CD4-positive, alpha-beta T cell treated with Interleukin-4 for 1 hour (primary cell): ENCODE measurements at places on chromosomes 12 and 14.

- no peak for DNase-seq
These were observed 2.1 kb downstream of the SLC39A2 start for GRCh38 chr14:21001218-21001617.

GRCh38 chr12:102374190-102374589 is 106.2 kb downstream of the IGF1 start:
- DNase-seq = no peak

GRCh38 chr14:64478634-64479250 is 13.4 kb downstream of the AKAP5 start:
- no peak for DNase-seq

DNA sequence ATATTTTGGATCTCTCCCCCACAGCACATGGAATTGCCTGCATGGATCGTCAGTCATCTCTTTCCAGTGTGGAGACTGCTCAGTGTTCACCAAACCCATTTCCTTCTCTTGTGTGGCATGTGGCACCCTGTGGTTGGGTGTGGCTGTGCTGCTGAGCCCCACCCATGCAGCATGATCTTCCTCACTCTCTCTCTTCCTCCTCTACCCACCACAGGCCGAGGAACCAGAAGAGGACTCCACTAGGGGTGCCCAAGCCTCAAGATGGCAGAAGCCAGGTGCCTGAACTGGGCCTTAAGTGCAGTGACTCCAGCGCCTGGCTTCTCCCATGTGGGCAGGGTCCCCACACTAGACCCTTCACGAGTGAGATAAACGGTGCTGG is 66.8 kb upstream of the GPR68 start:
- DNase-seq = peak; percentile 75

GRCh38 chr14:68576496-68577244 is 216.2 kb downstream of the ZFP36L1 start:
- no peak for DNase-seq

GRCh38 chr12:117313926-117314325 is 47.5 kb downstream of the NOS1 start:
- DNase-seq = no peak

DNA sequence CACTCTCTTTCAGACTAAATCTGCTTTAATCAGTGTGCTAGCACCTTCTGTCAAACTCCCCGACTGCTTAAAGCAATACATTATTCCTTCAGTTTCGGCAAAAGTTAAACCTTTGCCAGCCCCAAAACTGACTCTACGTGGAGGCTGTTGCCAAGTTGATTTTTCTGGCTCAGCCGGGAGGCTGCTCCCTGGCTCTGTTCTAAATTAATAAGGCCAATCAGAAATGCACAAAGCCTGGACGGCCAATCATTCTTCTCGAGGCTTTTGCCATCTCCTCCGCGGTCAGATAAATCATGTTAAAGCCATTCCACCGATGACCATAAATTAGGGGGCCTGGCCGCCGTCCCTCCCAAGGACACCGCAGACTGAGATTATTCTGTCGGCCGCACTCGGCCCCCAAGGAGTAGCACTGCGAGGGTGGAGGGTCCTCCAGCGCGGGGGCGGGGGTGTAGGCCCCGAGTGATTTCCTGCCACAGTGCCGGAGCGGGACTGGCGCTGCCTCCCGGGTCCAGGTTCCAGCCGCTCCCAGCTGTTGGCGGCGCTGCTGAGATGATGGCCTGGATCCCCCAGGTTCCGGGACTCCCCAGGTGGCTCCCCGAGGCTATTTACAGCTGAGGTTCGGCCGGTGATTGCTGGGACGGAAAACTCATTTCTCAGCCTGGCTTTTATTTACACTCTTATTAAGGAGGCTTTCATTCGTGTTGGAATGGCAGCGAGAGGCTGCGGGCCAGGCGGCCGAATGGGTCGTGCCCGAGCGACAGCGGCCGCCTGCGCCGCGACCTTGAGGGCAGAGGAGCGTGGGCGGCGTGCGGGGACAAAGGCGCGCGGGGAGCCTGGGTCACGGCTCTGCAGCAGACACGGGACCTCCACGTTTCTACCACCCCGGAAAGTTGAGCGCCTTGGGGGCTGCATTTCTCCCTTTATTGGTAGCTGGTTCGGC is 165.1 kb downstream of the MON2 start:
- DNase-seq = peak; percentile 12

DNA sequence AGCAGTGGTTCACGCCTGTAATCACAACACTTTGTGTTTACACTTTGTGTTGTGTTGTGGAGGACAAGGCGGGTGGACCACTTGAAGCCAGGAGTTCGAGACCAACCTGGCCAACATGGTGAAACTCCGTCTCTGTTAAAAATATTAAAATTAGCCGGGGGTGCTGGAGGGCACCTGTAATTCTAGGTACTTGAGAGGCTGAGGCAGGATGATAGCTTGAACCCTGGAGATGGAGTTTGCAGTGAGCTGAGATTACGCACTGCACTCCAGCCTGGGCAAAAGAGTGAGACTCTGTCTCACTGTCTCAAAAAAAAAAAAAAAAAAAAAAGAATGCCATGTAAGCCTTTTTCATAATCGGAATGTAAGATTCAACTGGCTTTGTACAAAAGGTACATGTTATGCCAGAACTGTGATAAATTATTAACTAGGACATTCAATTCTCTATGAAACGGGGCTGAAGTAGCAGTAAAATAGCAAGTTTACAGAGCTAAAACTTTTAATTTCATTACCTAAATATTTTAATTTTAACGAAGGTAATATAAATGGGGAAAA is 13.9 kb upstream of the PITPNM2 start:
- no peak for DNase-seq
